Activated naive CD8-positive, alpha-beta T cell treated with anti-CD3 and anti-CD28 coated beads for 36 hours (primary cell): ENCODE measurements at places on chromosomes 16 and 17.

DNA sequence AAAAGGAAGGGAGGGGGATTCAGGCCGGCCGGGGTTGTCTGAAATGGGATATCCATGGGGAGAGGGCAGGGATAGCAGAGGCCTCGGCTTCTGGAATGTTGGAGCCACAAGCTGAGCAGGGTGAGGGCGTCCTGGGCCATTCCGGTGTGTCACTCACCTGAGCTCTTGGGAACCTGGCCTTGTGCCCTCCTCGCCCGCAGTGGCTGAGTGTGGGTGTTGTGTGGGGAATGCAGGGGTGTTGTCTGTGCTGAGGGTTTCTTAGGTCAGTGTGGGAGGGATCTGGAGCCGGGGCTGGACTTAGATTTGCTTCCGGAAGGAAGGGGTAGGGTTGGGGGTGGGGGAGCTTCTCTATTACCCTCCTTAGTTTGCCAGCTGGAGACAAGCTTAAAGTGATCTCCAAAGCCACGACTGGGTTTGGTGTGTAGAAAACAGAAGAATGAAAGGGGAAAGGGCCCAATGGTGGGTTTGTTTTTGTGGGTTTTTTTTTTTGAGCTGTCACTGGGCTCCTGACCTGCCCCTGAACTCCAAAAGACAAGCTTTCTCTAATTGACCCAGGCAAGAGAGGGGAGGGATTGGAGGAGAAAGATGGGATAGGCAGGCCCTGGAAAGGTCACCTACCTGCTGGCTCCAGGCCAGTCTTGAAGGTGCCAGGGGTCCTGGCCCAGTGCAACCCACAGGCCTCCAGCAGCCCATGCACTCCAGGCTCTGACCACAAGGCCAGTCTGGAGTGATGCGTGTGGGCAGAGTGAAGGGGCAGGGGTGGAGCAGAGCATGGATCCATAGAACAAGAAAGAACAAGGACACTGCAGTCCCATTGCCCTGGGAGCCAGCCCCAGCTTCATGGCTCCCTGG is at the start of gene SULT1A2:
Gene SULT1A2, minus strand, starts transcription at position 211 of the 852 bp plus-strand sequence. CDS start 1,120 bp downstream, outside the sequence.
- DNase-seq = no peak

DNA sequence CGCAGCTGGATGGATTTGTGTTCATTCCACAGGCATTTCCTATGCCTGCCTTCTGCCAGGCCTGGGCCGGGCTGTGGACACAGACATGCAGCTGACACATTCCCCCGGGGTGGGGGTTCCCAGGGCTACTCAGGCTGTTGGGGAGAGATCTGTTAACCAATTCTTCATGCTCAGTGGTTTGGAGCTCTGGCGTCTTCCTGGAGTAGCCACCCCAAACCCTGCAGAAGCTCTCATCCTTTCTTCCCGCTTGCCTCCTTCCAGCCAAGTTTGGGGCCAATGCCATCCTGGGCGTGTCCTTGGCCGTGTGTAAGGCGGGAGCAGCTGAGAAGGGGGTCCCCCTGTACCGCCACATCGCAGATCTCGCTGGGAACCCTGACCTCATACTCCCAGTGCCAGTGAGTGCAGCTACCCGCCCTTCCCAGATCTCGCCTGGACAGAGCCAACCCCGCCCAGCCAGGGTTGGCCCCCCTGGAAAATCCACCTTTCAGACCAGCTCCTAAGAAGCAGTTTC is 2.6 kb downstream of the ENO3 start:
- DNase-seq = no peak

DNA sequence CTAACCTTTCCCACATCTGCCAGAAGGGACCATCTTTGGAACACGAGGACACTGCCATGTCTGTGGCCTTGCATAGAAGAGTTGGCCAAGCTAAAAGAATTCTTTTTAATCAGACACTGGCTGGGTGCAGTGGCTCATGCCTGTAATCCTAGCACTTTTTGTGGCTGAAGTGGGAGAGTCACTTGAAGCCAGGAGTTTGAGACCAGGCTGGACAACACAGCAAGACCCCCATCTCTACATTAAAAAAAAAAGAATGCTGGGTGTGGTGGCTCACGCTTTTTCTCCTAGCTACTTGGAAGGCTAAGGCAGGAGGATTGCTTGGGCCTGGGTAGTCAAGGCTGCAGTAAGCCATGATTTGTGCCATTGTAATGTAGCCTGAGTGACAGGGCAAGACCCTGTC is 9.3 kb upstream of the DUSP14 start:
- no peak for DNase-seq

- DNase-seq = no peak
Measured at GRCh38 chr16:64991001-64991400, 130.9 kb downstream of the CDH11 start.

DNA sequence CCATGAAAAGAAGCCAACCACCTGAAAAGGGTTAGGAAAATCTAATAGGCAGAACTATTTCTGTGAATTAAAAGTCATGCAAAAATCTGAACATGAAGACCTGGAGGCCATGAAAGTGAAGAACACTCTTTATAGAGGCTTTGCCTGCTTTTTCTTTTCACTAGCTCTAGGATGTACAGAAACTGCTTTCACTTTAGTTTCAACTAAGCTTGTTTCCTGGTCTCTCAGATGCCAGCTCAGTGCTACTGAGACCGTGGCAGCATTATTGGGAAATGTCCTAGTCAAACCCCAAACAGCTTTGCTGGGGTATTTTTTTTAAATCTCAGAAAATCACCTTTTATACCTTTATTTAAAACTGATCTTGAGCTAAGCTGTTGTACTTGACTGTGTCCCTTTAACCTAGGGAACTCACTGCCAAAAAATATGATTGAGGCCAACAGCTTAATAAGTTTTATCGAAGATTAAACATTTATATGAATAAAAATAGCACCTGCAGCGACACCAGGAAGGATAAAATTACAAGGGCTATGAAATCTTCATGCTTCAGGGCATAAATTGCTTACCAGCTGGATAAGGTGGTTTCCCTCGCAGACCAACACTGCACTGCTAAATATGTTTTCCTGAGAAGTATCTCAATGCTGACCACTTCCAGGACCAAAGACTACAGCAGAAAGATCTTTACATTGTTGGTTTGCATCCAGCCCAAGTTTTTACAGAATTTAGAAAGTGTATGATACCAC is 621.8 kb upstream of the ZFHX3 start:
- no peak for DNase-seq

DNA sequence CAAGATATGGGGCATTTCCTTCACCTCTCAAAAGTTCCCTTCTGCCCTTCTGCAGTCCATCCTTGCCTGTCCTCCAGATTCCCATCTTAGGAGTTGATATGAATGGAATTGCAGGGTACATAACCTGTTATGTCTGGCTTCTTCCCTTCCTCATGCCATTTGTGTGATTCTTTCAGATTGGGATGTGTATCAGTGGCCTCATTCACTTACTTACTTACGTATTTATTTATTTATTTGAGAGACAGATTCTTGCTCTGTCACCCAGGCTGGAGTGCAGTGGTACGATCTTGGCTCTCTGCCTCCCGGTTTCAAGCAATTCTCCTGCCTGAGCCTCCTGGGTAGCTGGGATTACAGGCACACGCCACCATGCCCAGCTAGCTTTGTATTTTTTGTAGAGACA is 6.2 kb upstream of the TMEM94 start:
- DNase-seq = no peak

- DNase-seq = no peak
Measured at GRCh38 chr17:64198331-64199090, 64.5 kb downstream of the TEX2 start.

GRCh38 chr17:65163990-65164495 is 26.9 kb downstream of the RGS9 start:
- peak; percentile 33 for DNase-seq
